ENCODE measurements at places on chromosomes 4 and X. TPM values are rescaled to one million over a fixed set of nuclear protein-coding genes. Genes with fewer than 3 reads are reported as not detected.

CFI gene
- 0.21 TPM for total RNA-seq

P2RY4 gene
- 0.21 TPM for total RNA-seq

MAGEC3 gene
- not detected for total RNA-seq

TEX13B gene
- total RNA-seq: not detected
